ENCODE measurements at places on chromosomes 13 and 19.

DNA sequence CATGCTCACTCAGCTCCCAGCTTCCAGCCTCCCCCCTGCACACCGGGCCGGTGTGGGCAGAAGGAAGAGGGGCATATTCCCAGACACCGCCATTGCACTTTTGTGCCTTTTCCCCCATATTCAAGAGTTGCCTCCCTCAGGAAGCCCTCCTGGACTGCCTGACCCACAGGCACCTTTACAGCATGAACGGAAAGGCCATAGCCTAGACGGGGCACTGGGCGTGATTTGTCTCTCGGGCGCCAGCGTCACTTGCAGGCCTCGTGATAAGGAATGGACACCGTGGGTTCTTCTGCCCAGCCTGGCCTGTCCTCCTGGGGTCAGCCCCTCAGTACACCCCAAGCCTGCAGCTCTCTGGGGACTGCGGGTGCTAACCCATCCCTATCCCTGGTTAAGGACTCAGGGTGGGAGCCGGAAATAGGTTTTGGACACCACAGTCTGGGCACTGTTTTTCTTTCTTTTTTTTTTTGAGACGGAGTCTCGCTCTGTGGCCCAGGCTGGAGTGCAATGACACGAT, 933 bp upstream of the UQCR11 start:
- no peak for DNase-seq

DNA sequence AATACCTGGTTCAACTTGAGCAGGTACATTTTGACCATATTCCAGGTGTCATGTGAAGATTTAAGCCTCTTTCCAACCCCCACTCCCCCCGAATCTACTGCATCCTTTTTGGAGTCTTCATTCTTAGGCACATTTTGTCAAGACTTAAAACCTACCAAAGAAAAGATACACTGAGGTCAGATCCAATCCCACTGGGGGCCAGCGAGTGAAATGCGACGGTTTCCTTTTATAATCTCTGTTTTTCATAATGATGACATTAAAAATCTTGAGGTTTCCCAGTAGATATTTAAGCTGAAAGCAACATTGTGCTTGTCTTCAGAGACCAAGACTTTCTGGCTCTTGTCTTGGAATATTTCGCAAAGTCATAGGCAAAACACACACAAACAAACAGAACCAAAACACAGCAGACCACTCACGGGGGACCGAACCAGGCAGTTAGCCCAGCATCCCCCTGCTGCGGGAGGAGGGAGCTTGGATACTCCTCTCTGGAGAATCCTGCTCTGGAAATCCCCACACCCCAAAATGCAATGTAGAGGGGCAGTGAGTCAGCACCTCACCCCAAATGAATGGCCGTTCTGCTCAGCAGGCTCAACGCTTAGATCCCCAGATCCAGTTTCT, 506 bp upstream of the GAS6 start:
- DNase-seq: no peak

DNA sequence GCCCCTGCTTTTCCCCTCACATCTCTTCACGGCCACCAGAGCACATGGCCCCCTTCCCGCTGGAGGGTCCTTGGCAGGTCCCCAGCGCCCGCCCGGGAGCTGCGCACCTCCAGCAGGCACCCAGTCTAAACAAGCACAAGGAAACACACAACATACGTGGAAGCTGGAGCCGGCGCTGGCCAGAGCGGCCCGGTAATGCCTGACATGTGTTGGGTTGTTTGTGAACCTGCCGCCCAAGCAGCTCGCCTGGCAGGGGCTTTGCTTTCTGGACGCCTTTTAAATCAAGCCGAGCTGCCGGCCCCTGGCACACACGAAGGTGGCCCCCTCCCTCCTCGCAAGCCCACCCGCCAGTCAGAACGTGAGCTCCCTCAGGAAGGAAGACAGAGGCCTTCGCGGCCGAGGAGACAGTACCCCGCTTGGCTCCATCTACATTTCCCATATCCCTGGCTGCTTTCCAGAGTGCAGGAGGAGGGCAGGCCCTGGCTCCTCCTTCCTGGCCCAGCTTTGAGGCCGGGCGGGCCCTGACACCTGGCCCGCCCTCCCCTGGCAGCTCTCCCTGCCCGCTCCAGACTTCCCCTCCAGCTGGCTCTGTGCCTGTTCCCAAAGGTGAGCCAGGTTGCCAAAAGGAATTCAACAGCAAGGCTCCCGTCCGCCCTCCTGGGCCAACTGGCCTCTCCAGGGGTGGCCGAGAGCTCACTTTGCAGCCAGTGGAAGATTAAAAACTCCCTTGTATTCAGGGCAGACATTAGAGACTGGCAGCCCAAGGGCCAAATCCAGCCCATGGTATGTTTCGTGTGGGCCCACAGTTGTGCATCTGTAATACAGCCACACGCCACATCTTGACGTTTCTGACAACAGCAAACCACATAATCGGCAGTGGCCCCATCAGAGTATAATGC, 28.7 kb downstream of the COMP start:
- no peak for DNase-seq

DNA sequence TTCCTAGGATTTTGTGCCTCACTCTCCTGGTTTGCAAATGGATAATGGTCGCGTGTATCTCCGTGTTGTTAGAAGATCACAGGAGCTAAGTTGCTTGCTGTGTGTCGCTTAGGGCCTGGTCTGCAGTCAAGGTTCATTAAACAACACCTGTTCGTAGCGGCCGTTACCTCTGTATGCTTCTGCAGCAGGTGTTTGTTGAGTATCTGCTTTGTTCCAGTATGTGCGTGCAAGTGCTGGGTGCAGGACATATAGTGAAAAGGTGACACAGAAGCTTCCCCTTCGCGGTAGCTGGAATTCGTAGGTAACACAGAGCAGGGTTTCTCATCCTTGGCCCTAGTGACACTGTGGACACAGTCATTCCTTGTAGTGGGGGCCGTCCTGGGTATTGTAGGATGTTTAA, 5.4 kb downstream of the MED25 start:
- DNase-seq: no peak

- DNase-seq: no peak
Observed at GRCh38 chr19:13762635-13763235, 1.6 kb upstream of the MRI1 start.

GRCh38 chr19:17873786-17874757, 2.3 kb downstream of the SLC5A5 start:
- DNase-seq: no peak

DNA sequence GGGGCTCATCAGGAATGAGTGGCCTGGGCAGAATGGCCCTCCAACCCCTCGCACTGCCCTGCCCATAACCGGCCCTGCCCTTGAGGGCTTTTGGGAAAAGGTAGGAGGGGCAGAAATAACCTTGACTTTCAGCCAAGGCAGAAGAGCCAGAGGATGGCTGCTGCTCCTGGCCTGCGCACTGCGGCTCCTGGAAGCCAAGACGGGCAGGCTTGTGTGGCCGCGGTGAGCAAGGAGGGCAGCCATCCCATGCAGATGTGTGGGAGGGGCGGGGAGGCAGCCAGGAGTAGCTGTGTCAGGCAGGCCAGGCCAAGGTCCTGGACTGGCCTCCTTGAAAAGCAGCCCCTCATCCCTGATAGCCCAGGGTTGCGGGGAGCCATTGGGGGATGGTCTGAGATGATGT, 57.6 kb upstream of the URI1 start:
- no peak for DNase-seq

GRCh38 chr13:68806125-68806524, 1301.5 kb upstream of the ATXN8OS start:
- no peak for DNase-seq

DNA sequence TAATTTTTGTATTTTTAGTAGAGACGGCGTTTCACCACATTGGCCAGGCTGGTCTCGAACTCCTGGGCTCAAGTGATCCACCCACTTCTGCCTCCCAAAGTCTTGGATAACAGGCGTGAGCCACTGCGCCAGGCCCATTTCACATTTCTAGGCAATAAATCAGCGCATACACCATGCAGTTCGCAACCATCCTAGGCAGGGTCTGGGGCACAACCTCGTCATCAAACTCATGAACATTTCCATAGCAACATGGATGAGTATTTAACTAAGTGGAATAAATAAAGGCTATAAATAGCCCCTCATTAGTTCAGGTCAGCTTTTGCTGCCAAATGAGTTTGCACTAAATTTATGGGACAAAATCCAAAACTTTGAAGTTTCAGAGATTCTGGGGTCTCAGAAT, 8.2 kb downstream of the MEIS3 start:
- no peak for DNase-seq

DNA sequence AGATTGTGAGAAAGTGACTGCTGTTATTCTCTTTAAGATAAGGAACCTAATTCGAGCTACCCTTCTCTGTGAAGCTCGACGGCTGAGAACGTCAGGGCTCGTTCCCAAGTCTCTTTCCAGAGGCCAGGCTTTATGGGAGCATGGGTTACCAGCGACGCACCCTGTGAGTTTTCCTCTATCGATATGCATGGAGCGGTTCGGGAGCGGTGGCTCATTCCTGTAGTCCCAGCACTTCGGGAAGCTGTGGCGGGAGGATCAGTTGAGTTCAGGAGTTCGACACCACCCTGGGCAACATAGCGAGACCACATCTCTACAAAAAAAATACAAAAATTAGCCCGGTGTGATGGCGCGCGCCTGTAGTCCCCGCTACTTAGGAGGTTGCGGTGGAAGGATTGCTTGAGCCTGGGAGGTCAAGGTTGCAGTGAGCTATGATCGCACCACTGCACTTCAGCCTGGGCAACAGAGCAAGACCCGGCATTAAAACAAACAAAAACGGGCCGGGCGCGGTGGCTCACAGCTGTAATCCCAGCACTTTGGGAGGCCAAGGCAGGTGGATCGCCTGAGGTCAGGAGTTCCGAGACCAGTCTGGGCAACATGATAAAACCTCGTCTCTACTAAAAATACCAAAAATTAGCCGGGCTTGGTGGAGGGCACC, 681 bp upstream of the ZNF606 start:
- DNase-seq: no peak

- DNase-seq: no peak
Observed at GRCh38 chr19:42529248-42529764, 1.0 kb upstream of the CEACAM1 start.

- no peak for DNase-seq
Observed at GRCh38 chr19:38062959-38063761, 156.2 kb downstream of the SIPA1L3 start.

GRCh38 chr13:56861476-56861875, 279.2 kb upstream of the PRR20A start:
- DNase-seq: peak; percentile 4

DNA sequence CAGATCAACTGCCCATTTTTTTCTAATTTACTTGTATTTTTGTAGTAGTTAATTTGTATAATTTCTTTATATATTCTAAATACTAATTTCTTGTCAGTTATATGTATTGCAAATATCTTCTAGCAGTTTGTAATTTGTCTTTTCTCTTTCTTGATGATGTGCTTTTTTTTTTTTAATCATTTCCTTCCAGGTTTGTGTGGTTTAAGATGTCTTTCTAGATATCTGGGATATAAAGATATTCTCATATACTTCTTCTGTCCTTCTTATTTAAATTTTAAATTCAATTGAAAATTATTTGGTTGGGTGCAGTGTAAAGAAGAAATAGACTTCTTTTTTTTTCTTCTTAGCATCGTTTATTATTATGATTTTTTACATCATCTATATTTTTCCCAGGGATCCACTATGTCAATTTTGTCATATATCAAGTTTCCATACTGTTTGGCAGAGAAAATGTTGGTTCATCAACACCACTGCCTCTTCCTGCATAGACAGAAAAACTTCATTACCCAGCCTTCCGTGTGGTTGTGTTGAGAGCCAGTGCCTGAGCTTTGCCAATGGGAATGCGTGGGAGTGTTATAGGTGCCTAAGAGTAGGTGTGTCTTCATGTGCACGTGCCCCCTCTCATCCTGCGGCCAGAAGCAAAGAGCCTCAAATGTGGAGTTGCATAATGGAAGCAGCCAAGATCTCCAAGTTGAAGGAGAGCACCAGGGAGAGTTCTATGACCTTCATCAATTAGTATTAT, 15.8 kb downstream of the CPB2 start:
- no peak for DNase-seq

DNA sequence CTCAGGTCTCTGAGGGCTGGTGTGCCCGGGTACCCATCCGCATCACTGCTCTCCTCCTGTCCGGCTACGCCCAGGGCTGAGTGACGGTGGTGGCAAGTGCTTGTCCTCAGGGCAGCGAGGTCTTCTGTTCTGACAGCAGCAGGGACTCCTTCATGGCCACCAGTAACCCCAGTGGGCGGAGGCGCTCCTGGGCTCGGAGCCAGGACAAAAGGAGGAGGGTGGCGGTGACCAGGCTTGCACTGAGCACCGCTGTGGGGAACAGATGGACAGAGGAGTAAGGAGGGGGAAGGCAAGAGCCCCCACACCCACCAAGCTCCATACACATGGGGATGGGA, 5.8 kb downstream of the CD320 start:
- no peak for DNase-seq

DNA sequence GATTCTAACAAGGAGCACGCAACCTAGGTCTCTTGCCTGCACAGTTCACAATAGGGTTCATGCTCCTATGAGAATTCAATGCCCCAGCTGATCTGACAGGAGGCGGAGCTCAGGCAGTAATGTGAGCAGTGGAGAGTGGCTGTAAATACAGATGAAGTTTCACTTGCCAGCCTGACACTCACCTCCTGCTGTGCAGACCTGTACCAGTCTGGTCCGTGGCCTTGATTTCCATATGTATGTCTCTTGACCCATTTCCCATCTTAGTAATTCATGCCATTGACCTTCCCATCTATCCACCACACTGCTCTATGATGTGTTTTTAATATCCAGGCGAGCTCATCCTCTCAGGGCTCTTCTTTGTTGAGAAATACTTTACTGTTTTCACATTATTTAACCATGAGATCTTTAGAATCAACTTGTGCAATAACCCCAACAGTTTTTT, 95.2 kb downstream of the LRCH1 start:
- DNase-seq: no peak

GRCh38 chr19:2394442-2395292, 32.7 kb downstream of the TIMM13 start:
- DNase-seq: no peak

GRCh38 chr13:50671497-50671850, 172.0 kb downstream of the DLEU7 start:
- DNase-seq: no peak

DNA sequence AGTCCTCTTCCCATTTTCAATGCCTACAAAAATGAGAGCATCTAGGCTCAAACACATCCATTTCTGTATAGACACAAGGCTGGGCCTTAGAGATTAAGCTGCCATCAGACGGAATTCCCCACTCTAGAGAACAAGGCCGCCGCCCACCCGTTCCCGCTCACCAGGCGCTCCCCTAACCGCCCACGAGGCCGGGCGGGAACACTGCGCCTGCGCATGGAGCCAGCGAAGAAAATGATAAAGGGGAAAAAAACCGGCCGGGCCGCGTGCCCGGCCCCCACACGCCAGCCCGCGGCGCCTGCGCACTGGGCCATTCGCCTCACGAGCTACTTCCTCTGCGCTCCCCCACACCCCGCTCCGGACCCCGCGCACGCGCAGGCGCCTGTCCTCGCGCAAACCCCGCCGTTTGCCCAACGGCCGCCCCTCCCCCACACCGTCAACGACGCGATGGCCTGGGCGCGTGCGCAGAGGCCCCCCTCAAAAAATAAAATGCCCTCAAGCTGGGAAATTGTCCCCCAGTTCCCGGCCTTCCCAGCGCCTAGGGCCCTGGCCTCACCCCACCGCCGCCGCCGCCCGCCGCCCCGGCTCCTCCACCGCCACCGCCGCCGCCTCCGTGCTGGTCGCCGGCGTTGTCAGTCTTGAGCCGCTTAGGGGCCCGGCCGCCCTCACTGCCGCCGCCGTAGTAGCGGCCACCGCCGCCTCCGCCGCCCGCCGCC, 483 bp downstream of the HNRNPL start:
- DNase-seq: no peak

GRCh38 chr13:95756072-95756471, 79.1 kb downstream of the DNAJC3 start:
- DNase-seq: no peak
